ENCODE measurements at places on chromosomes 3 and 15.

DNA sequence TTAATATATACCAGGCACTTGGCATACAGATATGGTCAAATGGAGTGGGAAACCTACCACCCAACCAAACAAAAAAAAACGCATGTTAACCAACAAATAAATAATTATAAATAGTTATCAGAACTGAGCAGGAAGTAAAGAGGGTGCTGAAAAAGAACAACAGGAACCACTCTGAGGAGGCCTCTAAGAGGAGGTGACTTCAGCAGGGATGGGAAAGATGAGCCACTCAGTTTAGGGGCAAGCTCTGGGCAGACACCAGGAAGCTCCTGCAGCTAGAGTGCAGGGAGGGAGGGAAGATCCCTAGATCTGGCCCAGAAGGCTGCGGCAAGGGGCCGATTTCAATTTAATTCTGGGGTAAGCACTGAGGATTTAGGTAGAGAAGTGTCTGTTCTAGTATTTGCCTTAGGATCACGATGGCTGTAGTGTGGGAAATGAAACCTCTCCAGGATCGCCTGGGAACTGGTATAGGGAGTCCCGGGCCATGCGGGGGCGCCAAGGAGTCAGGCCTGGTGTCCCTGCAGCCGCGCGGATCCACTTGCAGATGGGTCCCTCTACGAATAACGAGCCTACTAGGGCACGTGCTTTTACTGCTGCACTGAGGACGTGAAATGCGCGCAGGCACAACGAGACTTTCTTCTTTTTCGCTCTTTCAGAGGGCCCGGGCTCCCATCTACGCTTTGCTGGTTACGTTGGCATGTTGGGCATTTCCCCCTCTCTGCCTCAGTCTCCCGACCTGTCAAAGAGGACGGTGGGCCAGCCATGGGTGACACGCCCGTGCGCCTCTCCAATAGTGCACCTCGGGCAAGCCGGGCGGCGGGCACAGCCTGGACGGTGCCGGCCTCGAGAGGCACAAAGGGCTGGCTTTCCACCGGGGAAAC lies 1.5 kb upstream of the LIMD1 start:
- DNase-seq: peak; percentile 74

- DNase-seq: no peak
Observed at GRCh38 chr15:99180086-99180963, 69.1 kb downstream of the TTC23 start.

GRCh38 chr15:58479941-58480340 lies 48.1 kb downstream of the LIPC start:
- DNase-seq: no peak

DNA sequence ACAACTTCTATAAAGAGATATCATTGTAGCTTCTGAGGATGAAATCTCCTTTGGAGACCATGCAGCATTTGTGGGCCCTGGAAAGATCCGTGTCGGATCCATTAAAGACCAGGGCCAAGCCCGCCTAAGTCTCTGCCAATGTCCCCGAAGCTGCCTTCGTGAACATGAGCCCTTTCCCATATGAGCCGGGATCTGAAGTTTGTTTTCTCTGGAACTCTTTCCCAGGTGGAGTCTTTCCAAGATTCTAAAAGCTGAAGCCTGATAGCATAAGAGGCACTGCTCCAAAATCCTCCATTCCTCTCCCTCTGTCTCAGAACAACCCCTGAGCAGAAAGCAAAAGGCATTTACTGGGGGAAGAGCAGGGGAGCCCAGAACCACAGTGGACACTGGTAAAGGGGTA lies 274.6 kb downstream of the NTRK3 start:
- no peak for DNase-seq

GRCh38 chr3:58307639-58308215 lies 1.4 kb downstream of the HTD2 start:
- DNase-seq: peak; percentile 37

DNA sequence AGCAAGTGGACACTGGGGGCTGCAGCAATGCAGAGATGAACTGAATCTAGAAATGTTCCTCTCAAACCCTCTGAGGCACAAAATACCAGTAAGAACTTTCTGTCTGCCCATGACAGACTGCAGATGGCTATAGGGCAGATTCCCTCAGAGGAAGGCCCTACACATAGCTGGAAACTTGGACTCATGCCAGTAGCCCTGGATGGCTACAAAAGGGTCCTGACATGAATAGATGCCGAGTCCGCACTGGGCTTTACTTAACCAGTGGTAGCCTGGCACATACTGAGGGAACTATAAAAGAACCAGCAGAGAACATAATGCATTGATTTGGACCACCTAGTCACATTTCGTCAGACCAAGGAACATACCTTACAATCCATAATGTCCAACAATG lies 66.7 kb downstream of the C3orf80 start:
- no peak for DNase-seq

DNA sequence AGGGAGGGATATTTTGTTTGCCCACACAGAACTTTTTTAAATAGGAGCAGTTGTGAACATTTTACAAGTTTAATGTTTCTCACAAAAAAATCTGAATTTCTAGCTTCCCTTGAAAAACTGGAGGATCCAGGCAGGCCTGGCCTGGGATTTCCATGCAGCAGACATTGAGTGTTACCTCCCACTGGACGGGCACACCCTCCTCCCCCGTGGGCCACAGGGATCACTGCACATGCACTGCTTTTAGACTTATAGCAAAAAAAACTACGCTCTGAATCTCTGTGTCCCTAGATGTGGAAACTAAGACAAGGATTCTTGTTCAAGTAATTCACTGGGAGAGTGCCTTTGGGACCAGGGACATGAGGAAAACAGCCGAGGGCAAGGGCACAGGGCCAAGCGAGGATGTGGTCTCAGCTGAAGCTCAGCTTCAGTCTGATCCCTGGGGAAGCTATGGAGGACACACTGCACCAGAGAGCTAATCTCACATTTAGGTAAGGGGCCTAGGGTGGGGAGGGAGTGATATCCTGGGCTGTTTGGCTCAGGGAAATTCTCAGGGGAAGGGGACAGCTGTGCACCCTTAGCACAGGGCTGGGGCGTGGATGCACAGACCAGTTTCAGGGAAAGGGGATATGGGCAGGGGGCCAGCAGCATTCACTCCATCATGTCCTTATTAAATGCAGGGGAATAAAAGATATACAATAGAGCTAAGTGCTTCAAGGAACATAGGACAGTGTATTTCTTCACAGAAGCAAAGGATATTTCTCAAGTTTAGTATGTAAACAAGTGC lies 46.0 kb downstream of the FSIP1 start:
- no peak for DNase-seq

- DNase-seq: no peak
Observed at GRCh38 chr3:160174621-160175020, 50.6 kb upstream of the C3orf80 start.

DNA sequence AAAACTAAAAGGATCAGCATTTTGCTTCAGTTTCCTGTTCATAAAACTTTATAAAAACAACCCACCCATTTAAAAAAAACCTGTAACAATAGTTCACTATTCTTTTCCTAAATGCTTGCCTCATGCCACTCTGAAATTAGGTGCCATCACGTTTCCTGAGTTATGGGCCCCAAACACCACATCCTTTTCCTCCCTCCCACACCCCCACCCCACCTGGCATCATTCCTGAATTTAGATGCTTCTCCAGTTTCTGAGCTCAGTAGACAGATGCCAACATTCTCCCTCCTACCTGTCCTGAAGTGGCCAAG lies 11.9 kb upstream of the ARHGEF3 start:
- no peak for DNase-seq

- no peak for DNase-seq
Observed at GRCh38 chr3:178078953-178079352, 457.3 kb upstream of the KCNMB2 start.

DNA sequence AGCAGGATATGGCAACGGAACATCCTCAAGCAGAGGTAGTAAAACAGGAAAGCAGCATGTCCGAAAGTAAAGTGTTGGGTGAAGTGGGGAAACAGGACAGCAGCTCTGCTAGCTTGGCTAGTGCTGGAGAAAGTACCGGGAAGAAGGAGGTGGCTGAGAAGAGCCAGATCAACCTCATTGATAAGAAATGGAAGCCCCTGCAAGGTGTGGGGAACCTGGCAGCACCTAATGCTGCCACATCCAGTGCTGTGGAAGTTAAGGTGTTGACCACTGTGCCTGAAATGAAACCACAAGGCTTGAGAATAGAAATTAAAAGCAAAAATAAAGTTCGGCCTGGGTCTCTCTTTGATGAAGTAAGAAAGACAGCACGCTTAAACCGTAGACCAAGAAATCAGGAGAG lies 14.3 kb upstream of the ZBTB47 start:
- no peak for DNase-seq

GRCh38 chr15:90914305-90915080 lies 11.4 kb downstream of the MAN2A2 start:
- DNase-seq: no peak

DNA sequence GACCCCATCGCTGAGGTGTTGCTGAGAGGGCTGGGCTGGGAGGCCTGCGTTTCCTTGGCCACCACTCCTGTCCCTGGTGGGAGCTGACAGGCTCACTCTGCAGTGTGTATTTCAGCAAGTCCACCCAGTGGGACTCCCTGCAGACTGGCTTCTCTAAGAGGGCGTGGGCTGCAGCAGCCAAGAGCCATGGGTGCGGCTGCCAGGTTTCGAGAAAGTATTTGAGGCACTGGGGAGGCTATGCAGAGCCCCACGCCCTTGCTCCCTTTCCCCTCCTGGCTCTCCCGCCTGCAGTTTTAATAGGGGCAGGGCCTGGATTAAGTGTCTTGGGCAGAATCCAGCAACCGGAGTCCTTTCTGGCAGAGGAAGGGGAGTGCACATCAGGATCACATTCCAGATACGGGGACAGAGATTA lies 242.1 kb downstream of the THSD4 start:
- no peak for DNase-seq

GRCh38 chr3:189727898-189728297 lies 96.7 kb downstream of the TP63 start:
- DNase-seq: no peak

DNA sequence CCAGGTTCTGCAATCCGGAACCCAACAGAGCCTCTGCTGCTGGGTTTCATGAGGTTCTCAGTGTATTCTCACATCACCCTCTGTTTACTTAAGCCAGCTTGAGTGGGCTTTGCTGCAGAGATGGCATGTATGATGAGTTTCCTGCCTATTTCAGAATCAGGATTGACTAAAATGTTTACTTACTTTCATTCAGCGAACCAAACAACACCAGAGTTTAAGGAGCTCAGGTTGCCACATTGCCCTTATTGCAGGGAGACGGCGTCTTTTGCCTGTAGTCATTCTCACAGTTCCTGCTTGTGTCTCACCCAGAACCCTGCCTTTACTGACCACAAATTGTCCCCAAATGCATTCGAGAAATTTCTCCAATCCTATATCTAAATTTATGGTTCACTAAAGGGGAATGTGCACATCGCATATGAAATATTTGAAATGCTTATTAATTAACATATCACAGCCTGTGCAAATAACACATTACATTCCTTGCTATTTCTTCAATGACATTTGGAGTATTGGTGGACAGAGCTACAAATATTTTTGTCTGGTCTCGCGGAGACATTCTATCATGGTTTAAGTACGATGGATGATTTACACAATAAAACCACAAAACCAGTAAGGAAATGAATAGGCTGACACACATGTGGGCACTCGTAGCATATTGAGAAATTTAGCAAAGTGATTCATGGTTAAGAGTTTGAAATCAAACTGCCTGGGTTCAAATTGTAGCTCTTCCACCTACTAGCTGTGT lies 377.2 kb upstream of the CFAP20DC start:
- peak; percentile 59 for DNase-seq

DNA sequence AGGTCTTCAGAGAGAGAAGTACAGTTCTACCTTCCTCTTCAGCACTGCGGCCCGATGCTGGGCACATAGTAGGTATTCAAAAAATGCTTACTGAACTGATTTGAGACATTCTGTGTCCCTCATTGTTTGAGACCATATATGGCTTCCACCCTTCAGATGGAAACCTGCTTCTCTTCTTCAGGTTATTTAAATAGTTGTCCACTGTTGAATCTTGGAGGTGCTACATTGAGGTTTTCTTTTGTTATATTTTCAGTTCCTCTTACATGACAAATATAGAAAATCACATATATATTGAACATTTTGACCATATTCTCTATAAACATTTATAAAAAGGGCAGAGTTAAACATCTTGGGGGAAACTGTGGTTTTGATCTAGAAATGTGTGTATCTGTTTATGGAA lies 200.2 kb upstream of the LRRC3B start:
- no peak for DNase-seq

DNA sequence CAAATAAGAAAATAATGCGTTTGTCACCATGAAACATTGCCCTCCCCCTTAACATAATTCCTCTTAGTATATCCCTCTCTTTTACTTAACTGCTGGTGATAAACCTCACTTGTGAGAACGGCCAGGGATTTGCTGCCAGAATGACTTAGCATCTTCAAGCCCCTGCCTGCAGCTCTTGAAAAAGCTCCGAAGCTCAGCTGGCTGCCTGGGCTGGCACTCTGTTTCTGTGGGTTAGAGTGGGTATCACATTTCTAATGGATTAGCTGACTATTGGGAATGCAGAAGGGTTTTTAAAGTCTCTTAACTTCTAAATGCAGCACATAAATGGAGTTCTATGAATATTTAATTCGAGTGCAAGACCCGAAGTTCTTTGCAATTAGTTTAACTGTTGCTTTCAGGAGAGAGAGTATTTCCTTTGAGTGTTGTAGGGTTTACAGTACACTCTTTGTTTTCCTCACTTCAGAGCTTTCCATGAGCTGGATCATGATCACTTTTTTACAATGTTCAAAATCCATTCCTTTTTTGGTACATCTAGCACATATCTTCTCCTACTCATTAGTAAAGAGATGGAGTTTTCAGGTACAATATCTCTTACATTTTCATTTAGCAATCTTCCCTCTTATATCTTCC lies 124.7 kb upstream of the RBMS3 start:
- no peak for DNase-seq

DNA sequence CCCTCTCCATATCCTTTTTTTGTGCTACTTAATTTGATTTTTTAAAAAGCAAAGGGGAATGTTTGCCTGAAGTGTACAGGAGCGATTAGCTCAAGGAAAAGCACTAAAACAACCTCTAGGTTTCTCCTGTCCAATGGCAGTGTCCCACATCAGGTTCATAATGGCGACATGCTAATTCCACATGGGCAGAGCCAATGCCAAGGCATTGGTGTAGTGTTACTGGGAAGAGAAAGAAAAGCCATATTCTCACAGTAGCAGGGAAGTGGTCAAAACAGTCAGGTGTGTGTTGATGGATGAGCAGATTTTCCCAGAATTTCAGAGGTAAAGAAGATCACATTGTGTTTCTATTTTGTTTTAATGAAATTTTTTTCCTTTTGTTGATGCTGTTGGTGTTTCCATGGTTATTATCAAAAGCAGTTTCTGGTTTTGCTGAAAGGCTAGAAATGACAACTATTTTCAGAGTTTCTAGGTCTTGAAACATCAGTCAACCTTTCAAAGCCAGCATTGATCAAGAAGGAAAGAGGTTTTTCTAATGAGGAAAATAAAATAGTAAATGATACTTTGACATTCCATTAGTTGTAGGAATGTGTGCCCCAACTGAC lies 65.2 kb downstream of the FNDC3B start:
- no peak for DNase-seq

GRCh38 chr15:27328608-27329007 lies 357.6 kb downstream of the GABRG3 start:
- DNase-seq: no peak

- no peak for DNase-seq
Observed at GRCh38 chr15:85750319-85751290, 44.1 kb downstream of the KLHL25 start.
